ENCODE measurements at places on chromosomes 2 and 18.

DNA sequence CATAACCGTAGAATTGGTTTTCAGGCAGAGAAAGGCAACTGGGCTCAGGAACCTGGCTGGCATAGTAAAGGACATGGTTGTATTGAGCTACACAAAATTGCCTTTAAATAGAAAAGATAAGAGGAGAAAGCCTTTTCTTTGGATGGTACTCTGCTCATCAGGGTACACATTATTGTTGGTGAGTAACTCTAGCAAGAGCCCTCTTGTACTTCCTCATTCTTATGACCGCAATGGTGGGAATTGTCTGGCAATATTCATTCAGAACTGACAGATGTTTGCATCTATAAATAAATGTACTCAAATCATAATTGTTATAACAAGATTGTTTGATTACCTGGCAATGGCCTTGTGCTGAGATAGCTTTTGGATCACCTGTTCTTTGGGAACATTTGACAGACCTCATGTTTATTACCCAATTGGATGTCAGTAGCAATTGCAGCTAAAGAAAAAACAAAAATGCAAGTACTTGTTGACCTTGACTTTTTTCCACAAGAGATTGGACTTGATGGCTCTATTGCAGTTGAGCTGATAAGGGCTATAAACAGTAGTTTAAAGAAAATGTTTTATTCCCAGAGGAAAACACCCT lies 43.9 kb downstream of the MEIS1 start:
- no peak for DNase-seq

- DNase-seq, result no peak
These were observed 28.9 kb downstream of the TCF23 start for GRCh38 chr2:27177441-27178351.

GRCh38 chr18:13451213-13451540 lies 232.6 kb downstream of the LDLRAD4 start:
- DNase-seq, result no peak

- no peak for DNase-seq
These were observed 70.7 kb downstream of the PMS1 start for GRCh38 chr2:189854940-189855339.

- no peak for DNase-seq
These were observed 20.7 kb downstream of the IGFBP2 start for GRCh38 chr2:216653931-216654365.

DNA sequence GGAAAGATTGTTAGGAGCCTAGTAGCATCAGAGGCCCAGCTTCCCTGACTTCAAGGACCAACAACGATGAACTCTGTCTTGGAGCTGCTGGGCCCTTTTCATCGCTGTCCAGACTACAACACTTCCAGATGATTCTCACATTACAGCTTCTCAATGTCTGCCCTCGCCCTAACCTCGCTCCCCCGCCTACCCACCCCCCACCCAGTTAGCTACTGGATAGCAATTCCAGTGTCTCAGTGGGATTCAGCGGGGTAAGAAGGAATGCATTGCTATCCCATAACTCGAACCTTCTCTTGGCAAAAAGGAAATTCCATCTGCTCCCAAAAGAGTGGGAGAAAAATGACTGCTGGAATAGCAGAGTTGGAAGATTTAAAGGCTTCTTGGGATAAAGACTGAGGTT lies 65.0 kb downstream of the RPL37A start:
- no peak for DNase-seq

DNA sequence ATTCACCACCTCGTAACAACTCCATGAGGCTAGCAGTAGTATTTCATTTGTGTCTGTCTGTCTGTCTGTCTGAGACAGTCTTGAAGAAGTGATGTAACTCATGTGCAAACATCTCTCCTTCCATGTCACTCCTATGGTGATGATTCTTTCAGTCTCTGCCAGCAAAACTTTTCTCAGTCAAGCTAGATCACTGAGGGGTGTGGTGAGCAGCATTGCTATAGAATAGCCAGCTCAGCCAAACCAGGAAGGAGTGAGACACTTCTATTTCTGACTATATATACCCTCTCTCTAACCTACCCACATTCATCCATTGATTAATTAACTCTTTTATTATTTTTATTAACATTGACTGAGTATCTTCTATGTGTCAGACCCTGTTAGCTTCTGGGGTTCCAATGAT lies 1095.1 kb upstream of the GYPC start:
- no peak for DNase-seq
